ENCODE measurements at places on chromosomes 12 and 14.

DNA sequence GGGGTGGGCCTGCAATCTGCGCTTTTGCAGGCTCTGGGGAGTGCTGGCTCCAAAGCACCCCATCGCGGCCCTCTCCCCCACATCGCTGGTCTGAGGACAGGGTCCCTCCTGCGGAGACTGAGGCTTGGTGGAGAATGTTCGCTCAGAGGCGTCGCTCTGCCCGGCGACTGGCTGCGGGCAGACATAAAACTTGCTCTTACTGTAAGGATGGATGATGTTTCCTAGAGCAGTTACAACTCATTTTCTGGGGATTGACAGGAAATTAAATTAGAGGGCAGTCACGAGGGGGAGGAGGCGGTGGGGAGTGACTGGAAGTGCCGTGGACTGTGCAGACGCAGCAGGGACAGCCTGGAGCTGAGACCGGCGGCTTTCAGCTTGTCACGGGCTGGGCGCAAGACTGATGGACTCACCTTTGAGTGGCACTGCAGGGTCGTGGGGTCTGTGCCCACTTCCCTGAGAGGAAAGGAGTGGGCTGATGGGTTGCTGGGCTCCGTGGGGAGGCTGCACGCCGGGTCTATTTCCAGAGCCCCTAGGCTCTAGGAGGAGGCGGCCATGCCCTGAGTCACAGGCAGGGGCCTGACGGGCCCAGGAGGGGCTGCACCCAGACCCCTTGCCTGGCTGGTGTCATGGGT is 32.8 kb downstream of the NOC4L start:
- no peak for DNase-seq

DNA sequence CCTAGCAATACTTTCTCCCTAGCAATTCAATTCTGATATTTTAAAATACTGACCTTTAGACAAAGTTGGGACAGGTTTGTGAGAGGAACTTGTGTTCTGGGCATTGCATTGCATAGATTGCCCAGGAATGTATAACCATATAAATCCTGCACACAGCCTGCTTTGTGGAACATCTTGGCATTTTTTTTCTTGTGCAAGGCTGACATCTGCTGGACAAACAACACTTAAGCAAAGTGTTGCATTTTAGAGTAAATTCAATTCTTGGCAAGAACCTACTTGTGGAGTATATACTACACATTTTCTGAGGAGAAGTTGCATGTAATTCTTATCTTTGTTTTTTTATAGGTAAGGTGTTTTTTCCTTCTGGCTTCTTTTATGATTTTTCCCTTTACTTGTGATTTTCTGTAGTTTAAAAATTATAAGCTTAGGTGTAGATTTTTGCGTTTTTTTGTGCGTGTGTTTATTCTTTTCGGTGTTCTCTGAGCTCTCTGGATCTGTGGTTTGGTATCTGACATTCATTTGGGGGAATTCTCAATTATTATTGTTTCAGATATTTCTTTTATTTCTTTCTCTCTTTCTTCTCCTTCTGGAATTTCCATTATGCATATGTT is 26.4 kb downstream of the TESPA1 start:
- DNase-seq, result peak; percentile 23

DNA sequence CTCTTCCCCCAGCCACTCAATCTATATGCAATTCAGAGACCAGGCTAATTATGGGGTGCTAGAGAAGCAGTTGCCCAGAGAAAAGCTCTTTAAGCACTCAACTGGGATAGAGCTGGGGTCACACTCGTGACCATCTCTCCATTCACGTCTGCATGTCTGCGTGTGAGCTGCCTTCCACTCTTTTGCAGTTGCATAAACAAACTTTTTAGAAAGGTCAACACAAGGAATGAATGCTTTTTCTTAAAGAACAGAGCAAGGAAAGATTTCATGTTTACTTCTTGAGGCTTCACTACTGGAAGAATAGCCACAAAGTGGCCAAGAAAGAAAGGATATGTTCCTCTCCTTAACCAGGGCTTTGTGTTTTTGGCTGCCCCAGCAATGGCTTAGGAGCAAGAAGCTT is 151.1 kb downstream of the SAMD4A start:
- DNase-seq, result no peak

GRCh38 chr14:42527141-42527540 is 920.5 kb downstream of the LRFN5 start:
- no peak for DNase-seq

DNA sequence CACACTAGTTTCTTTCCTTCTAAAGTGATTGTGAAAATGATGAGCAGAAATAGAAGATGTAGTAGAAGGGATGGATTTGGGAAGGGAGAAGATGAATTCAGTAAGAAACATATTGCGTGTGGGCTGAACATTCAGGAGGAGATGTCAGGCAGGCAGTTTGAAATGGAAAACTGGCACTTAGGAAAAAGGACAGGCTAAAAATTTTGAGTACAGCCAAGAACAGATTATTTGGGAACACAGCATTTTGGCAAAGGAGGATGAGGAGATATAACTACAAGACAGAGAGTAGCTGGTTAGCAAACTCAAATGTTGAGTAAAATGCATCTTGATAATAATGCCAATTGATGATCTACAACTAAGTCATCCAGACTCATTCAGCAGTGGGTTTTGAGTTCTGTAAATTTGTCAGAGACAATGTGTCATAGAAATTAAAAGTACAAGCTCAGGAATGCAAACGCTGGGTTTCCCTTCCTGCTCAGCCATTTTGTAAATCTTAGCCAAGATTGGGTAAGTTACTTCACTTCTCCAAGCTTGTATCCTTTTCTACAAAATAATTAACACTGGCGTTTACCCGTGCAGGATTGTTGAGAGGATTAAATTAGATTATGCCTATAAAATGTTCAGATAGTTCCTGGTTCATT is 255.0 kb downstream of the NAV3 start:
- no peak for DNase-seq

GRCh38 chr12:108564724-108565123 is 2.3 kb downstream of the ISCU start:
- DNase-seq, result no peak

- DNase-seq, result no peak
These were observed 243.1 kb downstream of the BCAT1 start for GRCh38 chr12:24705741-24706358.

DNA sequence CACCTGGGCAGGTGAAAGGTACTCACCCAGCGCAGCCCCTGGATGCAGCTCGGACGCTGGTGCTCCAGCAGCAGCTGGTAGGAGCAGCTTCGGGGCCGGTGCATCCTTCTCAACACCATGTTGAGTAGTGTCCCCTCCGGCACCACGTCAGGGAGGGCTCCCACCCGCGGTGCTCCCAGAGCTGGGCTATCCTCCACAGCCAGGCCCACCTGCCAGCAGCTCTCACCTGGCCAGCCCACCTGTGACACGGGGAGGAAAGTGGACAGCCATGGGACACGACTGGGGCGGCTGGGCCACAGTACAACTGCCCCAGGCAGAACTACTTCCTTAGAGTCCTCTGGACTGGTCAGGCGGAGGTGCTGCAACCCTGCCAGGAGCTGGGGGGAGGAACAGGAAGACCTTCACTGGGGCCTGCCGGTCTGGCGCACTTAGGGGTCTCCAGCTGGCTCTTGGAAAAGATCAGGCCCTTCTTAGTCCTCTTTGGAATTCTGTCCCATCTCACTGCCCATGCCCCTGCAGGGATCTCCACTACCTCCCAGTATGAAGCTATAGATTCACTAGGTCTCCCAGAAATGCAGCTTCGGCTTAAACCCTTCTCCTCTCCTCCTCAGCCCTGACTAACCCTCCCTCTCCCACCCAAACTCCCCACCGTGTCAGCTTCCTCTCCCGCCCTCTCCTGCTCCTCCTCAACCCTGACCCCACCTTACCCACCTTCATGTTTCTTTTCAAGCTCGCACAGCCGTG is 668 bp downstream of the RAPGEF3 start:
- DNase-seq, result no peak

- DNase-seq, result no peak
These were observed 55.5 kb downstream of the EMP1 start for GRCh38 chr12:13252024-13252423.

DNA sequence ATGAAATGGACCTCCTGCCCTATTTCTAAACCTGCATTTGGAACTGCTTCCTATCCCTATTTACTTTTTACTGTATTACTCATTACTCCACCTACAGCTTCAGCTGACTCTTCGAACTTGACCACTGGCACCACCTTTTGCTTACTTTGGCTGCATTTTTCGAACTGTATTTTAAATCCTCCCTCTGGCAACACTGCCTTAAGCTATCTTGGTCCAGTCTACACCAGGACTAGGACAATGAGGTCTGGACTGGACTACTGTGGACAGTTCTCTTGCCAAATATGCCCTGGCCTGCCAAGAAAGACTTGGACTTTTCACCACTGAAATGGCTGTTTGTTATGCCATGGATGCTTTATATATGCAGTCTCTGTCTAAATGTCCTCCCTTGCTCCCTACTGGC is 328.1 kb downstream of the BTG1 start:
- DNase-seq, result no peak

DNA sequence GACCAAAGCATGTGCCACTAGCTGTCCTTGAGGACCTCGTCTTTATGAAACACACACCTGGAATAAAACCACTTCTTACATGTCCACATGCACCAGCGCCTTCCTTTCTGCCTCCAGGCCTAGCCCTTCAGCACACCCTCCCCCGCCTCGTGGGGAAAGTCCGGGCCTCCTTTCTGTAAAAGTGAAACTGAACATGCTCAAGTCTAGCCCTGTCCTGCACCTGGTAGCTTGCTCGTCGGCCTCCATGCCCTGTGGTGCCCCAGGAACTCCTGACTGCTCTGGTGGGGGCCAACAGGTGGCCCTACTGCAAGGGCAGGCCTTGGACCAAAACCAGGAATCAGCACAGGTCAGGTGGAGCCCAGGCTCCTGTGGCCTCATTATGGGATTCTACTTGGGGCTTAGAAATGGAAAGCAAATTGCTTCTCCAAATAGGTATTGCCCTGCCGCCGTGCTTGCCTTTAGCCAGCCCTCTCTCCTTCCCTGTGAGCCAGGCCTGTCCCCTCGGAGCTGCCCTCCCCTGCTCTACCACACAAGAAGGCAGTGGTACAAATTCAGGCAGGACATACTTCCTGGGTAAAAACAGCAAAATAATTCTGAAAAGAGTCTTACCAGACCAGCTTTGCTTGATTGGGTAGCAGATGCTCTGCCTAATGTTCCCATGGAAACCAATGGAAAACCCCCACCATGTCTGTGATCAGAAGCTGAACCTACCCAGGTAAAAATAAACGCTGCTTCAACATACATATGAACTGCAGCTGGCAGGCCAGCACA is 43.5 kb downstream of the ERH start:
- DNase-seq, result peak; percentile 26

- DNase-seq, result no peak
These were observed 354.8 kb downstream of the AEBP2 start for GRCh38 chr12:19794116-19794515.

- no peak for DNase-seq
These were observed 371.7 kb downstream of the DPF3 start for GRCh38 chr14:72521968-72522741.

DNA sequence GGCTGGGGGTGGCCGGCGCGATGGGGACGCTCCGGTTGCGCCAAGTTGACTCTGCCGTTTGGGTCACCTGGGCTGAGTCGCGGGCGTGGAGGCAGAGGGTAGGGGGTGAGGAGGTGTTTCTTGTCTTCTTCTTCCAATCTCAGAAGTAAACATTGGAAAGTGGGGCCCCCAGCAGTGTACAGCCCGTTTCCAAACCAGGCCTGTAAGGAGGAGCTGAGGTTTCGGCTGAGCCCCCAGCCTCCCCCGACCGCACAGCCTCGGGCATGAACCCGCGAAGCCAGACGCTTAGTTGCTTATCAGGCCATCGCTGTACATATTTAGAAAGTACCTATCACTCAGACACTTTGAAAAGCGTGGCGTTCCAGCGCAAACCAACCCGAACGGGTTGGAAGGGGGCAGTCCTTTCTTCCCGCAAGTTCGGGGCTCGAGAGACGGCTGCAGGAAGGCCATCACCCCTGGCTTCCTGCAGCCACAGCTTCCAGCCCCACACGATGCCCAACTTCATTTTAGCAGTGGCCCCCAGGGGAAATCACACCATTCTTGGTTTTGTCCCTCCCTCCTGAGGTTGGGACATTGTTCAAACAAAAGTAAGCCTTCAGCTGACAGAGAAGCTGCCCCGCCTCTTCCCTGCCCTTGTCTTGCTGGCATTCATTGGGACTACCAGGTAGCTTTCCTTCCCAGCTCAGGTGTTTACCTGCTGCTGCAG is 164.1 kb downstream of the ZFP36L1 start:
- no peak for DNase-seq

DNA sequence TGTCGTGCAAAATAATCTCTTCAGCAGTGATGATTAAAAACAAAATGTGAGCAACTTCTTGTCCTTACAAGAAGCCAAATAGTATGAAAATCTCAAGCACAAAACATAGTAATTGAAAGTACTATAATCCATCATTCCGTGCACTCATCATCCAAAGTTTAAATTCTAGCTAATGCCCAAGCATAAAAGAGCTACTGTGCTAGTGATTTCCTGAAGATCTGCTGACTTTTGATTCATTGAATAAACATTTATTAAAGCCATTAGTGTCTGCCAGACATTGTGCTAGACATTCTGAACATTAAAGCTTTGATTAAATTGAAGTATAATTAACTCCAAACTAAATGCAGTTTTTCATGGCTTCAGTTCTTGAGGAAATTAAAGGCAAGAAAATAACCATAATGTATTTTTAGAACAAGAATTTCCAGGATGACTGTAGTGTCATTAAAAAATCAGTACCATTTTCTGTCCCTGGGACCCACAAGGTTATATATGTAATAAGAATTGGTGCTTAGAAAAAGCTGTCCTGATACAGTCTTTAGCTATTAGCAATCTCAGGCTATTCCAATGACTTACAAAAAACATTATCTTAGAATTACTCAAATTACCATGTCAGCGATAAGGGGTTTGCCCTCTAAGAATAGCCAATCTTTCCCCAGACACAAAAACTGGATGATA is 71.7 kb downstream of the CMAS start:
- DNase-seq, result no peak

GRCh38 chr12:41205070-41205709 is 17.1 kb downstream of the PDZRN4 start:
- DNase-seq, result no peak

- no peak for DNase-seq
These were observed 26.2 kb downstream of the MEG3 start for GRCh38 chr14:100851946-100852620.

DNA sequence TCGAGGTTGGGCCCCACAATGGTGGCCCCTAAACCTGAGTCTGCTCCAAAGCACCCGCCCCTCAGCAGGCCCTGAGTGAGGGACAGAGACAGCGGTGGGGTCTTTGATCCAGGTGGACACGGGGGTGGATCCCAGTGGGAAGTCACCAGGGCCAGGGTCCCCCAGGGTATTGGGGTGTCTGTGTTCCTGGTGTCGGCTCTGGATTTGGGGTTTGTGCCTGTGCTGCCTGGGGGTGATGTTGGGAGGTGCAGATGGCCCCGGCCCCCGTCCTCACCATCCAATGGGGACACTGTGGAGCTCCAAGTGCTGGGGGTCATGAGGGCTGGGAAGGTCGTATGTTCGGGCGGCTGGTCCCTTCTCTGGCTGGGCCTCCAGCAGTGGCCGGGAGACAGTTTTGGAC is 354.2 kb downstream of the TMEM121 start:
- no peak for DNase-seq

DNA sequence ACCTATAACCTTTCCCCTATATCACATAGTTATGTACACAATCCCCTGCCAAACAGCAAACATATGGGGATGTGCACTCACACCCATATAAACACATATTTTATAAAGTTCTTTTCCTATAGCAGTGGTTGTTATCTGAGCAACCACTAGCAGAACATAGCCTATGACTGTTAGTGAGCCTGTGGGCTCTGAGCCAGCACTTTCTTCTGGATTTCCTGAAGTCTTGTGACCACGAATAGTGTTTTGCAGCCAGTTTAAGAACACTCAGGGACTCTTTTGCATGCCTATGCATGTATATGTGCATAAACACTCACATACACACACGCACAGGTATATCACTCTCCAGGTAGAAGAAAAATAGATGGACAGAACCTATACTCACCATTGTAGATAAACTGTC is 17.1 kb downstream of the TESPA1 start:
- no peak for DNase-seq

GRCh38 chr14:91387169-91387835 is 30.3 kb downstream of the CCDC88C start:
- no peak for DNase-seq
